ENCODE measurements at places on chromosomes 7 and 10.
A peak's percentile ranks its signal among the peaks of the same experiment; 100 is the strongest.

DNA sequence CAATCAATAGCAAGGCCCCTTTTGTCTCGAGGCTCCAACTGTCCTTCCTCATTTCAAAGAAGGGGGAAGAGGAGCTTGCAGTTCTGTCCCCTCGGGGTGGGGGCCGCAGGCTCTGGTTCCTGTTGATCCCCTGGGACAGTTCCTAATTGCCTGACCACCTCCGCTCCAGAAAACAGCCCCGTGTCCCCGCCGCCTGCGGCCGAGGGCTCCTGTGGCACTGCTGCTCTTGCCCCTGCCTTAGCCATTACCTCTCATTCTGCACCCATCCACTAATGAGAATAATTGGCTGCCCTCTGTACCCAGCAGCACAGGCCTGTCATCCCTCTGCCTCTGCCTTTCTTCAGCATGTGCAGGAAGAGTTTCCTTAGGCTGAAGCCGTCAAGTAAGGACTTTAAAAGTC is 668.3 kb upstream of the FOXK1 start:
- DNase-seq: no peak

DNA sequence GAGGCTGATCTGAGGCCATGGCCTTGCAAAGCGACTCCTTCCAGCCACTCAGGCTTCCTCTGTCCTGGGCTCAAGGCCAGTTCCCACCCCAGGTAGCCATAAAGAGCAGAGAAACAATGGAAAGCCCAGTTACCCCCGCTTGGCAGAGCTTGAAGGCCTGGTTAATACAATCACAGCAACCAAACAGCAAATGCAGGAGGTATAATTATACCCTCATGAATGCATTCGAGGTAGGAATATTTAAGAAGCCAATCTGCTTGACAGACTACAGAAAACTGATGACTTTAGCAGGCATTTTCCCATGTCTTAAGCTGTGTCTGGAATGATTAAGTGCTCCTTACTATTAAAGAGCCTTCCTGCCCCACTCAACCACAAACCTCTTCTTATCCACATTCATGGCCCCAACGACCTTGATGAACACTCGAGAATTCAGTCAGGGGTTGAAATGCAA is 114.1 kb upstream of the MACROH2A2 start:
- DNase-seq: no peak

DNA sequence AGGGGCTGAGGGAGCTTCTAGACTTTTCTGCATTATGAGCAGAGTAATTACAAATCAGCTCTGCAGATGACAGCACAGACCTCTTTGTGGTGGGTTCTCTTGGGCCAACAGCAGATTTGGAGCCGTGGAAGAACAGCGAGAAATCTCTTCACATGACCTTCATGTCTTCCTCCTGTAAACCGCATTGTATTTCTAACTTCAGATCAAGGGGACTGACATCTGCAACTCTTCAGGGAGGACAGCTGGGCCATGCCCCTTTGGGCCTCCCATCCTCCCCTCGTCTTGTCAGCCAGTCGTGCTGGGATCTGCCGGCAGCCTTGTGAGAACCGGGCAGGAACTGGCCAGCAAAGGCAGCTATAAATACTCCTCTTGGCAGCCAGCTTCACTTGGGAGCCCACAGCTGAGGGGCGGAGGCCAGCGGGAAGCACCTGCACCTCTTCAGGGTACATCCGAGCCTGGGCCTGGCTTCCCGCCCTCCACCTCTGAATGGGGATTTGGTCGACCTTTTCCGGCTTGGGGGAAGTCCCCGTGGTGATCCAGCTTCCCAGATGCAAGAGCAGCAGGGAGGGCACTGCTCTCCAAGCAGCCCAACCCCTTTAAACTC is 54.7 kb downstream of the STEAP1B start:
- no peak for DNase-seq

DNA sequence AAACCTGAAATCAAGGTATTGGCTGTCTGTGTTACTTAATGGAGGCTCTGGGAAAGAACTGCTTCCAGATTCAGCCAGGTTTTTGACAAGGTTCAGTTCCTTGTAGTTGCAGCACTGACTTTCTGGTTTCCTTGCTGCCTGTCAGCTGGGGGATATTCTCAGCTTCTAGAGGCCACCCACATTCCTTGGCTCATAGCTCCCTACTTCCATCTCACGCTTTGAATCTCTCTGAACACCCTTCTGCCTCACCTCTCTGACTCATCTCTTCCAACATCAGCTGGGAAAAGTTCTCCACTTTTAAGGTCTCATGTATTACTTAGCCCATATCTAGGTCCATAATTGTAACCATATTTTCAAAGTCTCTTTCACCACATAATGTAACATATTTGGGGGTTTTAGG is 22.9 kb upstream of the GPR22 start:
- no peak for DNase-seq

GRCh38 chr10:66678521-66678920 is 247.3 kb upstream of the LRRTM3 start:
- DNase-seq: no peak

GRCh38 chr10:69726850-69727249 is 74.9 kb upstream of the COL13A1 start:
- no peak for DNase-seq

- DNase-seq: no peak
These were observed 982 bp downstream of the PGAM1 start for GRCh38 chr10:97426776-97427570.

DNA sequence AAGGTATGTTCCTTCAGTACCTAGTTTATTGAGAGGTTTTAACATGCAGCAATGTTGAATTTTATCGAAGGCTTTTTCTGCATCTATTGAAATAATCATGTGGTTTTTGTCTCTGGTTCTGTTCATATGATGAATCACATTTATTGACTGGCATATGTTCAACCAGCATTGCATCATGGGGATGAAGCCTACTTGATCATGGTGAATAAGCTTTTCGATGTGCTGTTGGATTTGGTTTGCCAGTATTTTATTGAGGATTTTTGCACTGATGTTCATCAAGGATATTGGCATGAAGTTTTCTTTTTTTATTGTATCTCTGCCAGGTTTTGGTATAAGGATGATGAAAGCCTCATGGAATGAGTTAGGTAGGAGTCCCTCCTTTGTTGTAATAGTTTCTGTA is 204.0 kb upstream of the GNAI1 start:
- no peak for DNase-seq

- no peak for DNase-seq
These were observed 638 bp downstream of the IQCE start for GRCh38 chr7:2559283-2559950.

GRCh38 chr10:51679841-51680240 is 19.6 kb downstream of the CSTF2T start:
- no peak for DNase-seq

- no peak for DNase-seq
These were observed 41.5 kb upstream of the SLC39A12 start for GRCh38 chr10:17910125-17910789.

DNA sequence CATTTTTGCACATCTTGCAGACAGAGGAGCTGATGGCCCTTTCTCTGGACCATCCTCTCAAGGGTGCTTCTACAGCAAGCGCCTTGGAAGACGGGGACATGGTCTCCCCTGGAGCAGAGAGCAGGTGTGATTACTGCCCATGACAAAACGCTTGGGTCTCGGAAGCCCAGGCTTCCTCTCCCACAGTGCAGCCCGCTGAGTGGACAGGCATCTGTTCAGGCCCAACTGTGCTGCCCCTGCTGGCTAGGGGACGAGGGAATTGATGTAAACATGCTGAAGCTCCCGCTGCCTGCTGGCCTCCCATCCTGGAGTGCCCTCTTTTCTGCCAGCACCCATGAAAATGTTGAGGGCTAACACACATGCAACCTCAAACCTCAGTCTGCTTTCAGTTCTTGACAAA is 14.3 kb downstream of the IL15RA start:
- DNase-seq: no peak

DNA sequence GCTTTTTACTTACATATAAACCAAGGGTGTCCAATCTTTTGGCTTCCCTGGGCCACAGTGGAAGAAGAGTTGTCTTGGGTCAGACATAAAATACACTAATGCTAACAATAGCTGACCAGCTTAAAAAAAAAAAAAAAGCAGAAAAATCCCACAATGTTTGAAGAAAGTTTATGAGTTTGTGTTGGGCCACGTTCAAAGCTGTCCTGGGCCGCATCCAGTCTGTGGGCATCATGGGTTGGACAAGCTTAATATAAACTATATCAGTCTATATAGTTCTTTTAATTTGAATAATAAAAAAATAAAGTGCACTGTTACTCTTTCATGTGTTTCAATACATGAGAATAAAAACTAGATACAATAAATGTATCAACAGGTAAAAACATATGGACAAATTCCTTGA is 179.9 kb downstream of the DNAJC1 start:
- no peak for DNase-seq

GRCh38 chr10:49166484-49167400 is 21.4 kb downstream of the TMEM273 start:
- no peak for DNase-seq

GRCh38 chr10:114265392-114266053 is 26.5 kb downstream of the VWA2 start:
- DNase-seq: no peak

- no peak for DNase-seq
These were observed 36.6 kb downstream of the MICALL2 start for GRCh38 chr7:1422512-1423263.

DNA sequence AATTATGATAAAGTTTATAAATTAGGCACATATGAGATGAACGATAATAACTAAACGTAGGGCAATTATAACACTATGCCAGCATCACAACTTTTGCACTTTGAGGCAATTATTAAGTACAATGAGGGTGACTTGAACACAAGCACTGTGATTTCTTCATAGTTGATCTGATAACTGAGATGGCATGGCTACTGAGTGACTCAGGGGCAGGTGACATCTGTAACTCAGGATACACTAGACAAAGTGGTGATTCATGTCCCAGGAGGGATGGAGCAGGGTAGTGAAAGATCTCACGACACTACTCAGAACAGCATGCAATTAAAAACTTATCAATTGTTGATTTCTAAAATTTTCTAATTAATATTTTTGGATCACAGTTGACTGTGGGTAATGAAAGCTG is 98.3 kb upstream of the ARHGAP21 start:
- DNase-seq: no peak

DNA sequence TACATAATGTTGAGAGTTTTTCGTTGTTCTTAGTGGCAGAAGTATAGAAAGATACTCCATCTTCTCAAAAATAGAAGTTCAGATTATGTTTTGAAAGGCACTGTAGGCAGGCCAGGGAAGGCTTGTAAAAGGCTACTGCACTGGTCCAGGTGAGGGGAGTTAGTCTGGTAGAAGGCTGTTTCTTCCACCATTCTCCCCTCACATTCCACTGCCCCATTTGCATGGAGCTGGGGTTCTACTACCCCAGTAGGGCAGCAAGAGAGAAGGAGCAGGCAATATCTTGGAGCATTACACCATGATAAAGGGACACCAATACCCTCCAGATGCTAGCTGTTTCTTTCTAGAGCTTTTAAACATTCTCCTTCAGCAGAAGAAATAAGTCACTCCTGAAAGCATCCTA is 16.5 kb upstream of the SGMS1 start:
- no peak for DNase-seq

GRCh38 chr10:78305311-78305710 is 271.6 kb downstream of the RPS24 start:
- DNase-seq: peak; percentile 41

DNA sequence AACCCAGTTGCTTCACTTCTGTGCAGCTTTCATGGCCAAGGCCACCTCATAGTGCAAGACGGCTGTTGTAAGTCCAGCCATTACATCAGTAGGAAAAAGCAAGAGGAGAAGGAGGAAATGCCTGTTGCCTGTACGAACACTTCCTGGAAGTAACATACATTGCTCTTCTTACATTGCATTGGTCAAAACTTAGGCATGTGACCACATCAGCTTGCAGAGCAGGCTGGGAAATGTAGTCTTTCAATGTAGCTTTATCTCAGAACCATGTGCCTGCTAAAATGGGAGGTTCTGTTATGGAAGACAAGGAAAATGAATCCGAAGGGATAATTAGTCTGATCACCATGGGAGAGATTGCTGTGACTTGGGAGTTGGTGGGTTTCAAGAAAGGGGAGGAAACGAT is 4.3 kb downstream of the SLC29A3 start:
- DNase-seq: no peak

DNA sequence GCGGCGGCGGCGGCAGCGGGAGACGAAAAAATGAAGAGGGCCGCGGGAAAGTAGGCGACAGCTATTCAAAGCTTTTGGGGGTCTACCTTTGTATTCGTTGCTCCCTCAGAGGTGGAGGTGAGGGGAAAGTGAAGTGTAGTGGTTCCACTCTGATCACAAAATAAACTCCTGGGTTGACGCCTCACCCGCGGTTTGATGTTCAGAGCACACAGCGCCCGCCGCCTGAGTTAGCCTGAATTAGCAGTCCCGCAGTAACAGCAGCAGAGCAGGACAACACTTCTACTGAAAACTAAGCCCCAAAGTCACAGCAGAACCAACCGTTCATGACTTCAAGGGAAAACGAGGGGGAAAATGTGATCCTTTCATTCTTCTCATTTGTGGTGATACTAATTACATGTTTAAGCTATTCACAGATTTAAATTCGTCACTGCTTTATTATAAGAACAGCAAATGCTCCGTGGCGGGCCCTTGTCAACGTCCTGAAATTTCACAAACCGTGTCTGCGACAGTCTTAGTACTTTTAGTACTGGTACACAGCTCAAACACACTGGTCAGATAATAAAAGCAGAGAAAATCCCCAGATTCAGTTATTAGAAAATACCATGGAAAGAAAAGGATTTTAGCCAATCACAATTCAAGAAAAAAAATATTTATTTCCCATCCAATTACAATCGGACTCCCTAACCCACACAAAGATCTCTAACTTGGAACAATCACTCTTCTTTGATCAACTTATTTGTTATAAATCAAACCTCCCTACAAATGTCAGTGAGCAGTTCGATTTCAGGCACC is 563 bp upstream of the JMJD1C start:
- peak; percentile 62 for DNase-seq

- DNase-seq: no peak
These were observed 4.3 kb downstream of the NOC3L start for GRCh38 chr10:94358480-94358879.

DNA sequence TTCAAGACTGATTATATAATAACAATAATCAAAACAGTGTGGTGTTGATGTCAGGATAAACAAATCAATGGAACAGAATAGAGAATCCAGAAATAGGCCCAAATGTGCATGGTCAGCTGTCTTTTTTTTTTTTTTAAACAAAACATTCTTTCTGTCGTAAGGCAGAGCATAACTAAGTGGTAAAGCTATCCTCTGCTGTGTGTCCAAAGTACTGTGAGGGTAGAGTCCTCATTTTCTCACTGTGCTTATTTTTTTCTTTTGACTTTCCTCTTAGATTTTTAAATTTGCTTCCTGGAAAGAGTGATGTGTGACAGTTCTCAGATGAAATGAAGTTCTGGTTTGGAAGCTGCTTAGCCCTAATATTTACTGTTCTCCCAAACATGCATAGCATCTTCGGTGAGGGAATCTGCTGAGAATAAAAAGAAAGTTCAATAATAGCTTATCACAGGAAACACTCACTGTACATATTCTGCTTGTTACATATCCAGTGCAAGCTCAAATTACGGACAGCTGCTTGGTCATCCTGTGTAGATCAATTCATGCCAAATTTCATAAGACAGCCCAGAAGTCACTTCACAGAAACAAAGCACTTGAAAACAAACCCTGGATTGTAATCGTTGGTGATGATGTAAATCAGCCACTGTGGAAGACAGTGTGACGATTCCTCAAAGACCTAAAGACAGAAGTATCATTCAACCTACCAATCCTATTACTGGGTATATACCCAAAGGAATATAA is 423.9 kb downstream of the NEBL start:
- no peak for DNase-seq

Measured in left lobe of liver (tissue), 2 donors.